COLO829 (cell line): ENCODE measurements at places on chromosomes 3 and 15.

DNA sequence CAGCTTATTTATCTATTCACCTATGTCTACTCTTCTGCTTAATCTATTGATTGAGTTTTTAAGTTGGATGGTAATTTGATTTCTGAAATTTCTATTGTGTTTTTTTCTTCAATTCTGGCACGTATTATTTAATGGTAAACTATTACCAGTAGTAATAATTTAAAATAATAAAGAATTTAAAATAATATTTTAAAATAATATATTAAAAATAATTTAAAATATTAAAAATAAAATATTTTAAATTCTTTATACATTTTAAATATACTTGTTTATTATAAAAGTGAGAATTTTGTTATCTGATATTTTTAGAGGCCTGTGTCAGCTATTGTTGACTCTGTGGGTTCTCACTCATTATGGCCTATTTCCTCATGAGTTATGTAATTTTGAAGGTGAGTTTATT lies 100.7 kb upstream of the SPATA16 start:
- DNase-seq, result no peak

GRCh38 chr3:105904678-105905284 lies 36.0 kb upstream of the CBLB start:
- no peak for DNase-seq

DNA sequence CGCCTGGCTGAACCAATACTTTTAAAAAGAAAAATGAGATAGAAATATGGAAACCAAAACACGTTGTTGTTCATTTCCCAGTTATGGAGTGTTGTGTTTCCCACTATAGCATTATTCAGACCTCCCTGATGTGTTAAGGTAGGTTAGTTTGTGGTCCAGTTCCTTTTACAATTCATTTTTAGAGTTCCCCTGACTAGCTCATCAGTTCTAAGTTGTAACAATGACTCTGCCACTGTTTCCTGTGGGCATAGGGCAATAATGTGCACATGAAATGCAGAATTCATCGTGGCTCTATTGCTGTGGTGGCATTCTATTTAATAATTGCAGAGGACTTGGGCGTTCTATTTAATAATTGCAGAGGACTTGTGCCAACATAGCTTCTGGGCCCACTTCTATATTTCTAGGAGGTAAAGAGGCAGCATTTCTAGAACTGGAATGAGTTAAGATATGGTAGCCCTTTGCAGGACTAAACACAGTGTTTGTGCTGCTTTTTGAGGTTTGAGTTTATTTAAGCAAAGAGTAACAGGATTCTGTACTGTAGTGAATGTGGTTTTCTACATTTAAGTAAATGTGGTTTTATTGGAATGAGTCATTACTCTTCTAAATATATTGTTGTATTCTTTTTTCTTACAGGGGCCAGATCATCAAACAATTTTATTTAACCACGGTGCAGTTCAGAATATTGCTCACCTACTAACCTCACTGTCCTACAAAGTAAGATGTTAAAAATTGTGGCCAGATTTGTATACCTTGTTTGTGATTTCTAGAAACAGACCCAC lies 47.5 kb downstream of the ARMC8 start:
- peak; percentile 28 for DNase-seq

- no peak for DNase-seq
Observed at GRCh38 chr3:10518506-10519150, 13.2 kb upstream of the ATP2B2 start.

DNA sequence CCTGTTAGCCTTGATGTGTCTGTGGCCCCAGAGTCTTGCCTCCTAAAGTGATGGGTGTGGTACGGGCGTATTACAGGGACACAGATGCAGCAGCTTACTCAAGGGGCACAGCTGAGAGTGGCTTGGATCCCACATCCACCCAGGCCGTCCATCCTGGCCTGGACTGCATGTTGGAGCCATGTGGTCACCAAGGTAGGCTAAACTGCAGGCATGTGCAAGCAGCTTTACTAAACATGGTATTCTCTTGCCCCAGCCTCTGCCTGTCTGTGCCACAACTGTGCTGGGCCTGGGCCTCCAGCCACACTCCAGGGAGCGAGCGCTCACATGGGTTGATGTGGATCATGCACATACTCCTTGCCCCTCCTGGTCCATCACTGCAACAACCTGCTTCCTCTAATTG lies 6.1 kb upstream of the GPR62 start:
- DNase-seq, result no peak

DNA sequence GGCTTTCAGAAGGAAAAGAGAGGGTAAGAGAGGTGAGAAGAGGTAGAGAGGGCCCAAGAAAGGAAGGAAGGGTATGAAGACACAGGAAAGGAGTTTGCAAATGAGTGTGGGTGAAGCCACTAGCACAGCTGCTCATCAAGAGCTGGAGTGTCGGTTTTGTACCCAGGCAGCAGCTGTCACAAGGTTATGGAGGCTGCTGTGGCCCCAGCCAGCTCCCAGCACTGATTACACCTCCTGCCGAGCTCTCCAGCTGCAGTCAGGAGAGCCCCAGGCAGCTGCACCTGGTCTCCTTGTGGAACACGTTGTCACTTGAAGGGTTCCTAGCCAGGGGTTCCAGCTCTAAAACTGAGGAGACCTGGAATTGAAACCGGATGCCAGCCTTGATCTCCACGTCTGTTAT lies 60.4 kb upstream of the CHD2 start:
- no peak for DNase-seq

GRCh38 chr15:83515164-83515563 lies 68.0 kb downstream of the SH3GL3 start:
- DNase-seq, result no peak

GRCh38 chr15:58513726-58514336 lies 82.0 kb downstream of the LIPC start:
- DNase-seq, result no peak

DNA sequence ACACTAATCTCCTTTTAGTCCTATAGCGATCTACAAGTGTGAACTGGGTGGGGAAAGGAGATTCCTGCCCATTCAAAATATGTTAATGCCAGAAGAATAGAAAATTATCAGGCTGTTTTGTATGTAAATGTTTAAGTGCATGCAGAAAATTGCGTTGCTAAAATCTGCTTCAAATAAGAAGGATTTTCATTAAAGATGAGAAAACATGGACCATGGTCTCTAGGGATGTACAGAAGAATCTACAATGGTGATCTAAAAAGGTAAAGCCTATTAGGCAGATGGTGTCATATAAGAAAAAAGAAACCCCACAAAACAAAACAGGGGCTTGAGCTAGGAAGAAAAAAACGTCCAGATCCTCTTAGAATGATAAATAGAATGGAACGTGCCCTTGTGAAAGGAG lies 287.5 kb upstream of the ROBO1 start:
- DNase-seq, result no peak

DNA sequence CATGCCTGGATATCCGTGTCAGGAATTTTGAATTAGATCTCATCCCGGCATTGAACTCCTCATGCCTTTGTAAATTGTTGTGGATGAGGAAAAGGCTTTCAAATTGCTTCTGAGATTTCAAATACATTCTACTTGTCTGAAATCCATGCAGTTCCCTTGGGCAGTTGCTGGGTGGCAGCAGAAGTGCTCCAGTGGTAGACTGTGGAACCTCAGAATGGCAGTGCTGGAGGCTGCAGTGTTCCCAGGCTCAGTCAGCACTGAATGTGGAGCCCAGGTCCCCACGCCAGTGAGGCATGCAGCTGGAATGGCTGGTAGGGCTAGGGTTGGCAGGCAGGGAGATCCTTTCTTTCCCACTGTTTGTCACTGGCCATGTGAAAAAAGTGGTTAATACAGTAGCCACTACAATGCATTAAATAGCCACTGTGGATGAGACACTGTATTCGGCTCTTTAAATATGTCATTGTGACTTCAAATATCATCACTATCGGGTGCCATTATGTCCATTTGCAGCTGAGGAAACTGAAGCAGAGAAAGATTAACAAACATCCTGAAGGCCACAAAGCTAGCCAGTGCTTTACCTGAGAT lies 98.6 kb downstream of the TPRG1 start:
- DNase-seq, result peak; percentile 57

DNA sequence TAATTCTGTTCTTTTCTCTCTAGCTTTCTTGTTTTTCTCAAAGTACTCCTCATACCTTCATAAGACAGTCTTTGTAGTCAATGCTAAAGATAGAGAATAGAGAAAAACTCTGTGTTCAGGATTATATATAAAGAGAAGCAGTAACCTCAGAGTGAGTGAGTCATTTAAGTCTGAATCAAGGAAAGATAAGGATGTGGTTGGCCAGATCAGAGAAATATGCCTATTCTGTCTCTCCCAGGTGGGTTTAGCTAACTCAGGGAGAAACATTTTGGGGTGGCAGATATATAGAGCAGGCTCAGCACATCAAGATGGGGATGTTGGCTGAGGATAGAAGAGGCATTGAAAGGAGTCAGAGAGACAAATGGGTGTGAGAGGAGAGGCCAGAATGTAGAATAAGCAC lies 31.4 kb downstream of the GTF2E1 start:
- DNase-seq, result peak; percentile 36
